Stimulated activated memory B cell treated with anti-CD40 and anti-IgM and Interleukin-4, amounts not matched to agents 10 μg/mL and 1 μg/mL and 100 μg/mL, for 72 hours (primary cell): ENCODE measurements at places on chromosomes 13 and 19.

- ATAC-seq = no peak
These were observed 74.7 kb downstream of the KL start for GRCh38 chr13:33090755-33091414.

- peak; percentile 12 for ATAC-seq
These were observed 35.7 kb downstream of the TFDP1 start for GRCh38 chr13:113620036-113620796.

- no peak for ATAC-seq
These were observed 22.2 kb downstream of the ZNF175 start for GRCh38 chr19:51593138-51593890.

DNA sequence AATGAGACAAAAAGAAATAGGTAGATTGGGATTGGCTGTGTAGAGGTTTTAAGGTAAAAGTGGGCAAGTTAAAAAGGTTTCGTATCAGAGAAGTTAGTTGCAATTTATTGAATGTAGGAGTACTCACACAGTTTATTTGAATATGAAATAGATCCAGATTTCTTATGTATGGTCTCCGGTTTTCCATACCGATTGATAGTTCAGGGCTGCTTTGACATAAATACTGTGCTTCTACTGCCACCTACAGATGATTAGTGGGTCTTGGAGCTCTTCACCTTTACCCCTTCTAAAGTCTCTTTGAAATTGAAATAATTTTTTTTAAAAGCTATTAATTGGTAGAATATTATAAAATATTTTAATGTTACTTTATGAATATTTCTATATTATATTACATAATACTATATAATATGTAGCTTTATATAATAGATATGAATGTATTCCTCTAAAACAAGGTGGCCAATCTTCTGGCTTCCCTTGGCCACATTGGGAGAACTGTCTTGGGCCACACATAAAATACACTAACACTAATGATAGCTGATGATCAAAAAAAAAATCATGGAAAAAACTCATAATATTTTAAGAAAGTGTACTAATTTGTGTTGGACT, 7.7 kb upstream of the GPR18 start:
- peak; percentile 61 for ATAC-seq

DNA sequence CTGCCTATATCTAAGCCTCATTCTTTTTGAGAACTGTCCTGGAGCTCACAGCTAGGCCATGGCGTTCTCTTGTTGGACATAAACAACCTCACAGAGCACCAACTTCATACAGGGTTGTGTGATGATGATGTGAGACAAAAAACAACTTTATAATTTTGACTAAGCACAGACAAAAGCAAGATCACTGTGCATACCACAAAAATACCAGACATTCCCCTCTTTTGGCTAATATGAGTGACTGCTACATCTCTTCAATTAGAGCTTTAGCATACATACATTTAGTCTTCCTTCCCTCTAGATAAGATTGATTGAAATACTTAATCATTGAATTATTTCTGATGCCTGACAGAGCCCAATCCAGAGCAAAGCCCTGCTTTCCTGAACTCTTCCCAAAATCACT, 8.3 kb downstream of the MAB21L1 start:
- ATAC-seq = no peak

GRCh38 chr19:37987356-37988332, 80.6 kb downstream of the SIPA1L3 start:
- no peak for ATAC-seq

GRCh38 chr19:28242317-28242927, 970.5 kb downstream of the UQCRFS1 start:
- no peak for ATAC-seq

- no peak for ATAC-seq
These were observed 23.1 kb downstream of the TCF3 start for GRCh38 chr19:1629256-1629808.

DNA sequence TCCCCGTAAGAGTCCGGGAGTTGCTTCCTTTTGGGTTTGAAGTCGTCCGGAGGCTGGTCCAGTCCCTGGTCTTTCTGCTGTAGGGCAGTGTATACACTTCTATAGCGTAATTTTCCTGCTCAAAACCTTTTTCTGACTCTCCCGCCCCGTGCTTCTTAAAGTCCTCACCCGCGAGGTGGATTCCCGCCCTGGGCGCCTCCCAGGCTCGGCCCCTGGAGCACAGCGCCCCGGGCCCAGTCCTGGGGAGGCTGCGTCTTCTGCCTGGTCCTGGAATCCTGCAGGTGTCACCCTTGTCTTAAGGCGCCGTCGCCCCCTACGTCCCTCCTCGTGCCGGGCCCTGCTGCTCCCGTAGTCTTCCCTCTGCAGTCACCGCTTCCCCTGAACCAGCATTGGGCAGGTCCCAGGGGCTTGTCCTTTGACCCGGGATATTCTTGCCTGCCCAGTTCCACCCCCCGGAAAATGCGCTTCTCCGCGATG, 34.4 kb upstream of the ZNF808 start:
- ATAC-seq = no peak

DNA sequence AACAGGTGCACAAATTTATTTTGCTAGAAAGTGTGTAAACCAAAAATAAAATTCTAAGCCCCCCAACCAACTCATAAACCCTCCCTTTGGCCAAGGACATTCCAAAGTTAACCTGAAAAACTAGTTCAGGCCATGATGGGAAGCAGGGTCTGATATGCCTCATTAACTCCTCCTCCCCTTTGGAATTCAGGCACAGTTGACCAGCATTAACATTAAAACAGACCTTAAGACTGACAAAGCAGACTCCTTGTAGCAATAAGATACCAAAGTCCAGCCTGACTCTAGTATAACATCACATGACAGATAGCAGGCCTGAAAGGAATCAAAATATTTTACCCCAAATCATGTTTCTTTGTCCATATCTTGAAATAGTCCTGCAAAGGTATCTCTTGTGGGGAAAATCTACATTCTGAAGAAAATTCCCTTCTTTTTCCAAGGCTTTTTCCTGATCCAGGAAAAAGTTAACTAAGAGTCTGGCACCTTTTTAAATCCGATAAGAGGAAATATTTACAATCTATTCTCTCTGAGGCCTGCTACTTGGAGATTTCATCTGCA, 19.7 kb downstream of the NEK5 start:
- ATAC-seq = no peak

GRCh38 chr19:16882146-16882545, 6.7 kb upstream of the F2RL3 start:
- no peak for ATAC-seq

- ATAC-seq = no peak
These were observed 11.6 kb downstream of the ZNF444 start for GRCh38 chr19:56152644-56153043.

- ATAC-seq = no peak
These were observed 7.8 kb downstream of the EBPL start for GRCh38 chr13:49683489-49683888.

GRCh38 chr19:46967578-46968032, 52.0 kb upstream of the NPAS1 start:
- ATAC-seq = no peak

GRCh38 chr13:105874814-105875213, 660.6 kb downstream of the EFNB2 start:
- no peak for ATAC-seq
